A375 (cell line): ENCODE measurements at places on chromosomes 12 and 14. TPM values are rescaled to one million over a fixed set of nuclear protein-coding genes. Genes with fewer than 3 reads are reported as not detected.

The BCL2L14 gene
- not detected in 2 replicates for total RNA-seq

The KSR2 gene
- total RNA-seq = 0.08 TPM in 2 replicates

The LRRK2 gene
- total RNA-seq = 0.90 and 1.4 TPM in 2 replicates

The TSHR gene
- total RNA-seq = not detected in 2 replicates

The RNF212B gene
- total RNA-seq = not detected in 2 replicates

The ASCL1 gene
- not detected in 2 replicates for total RNA-seq
